ENCODE measurements at places on chromosomes 6 and 20.

GRCh38 chr20:38452880-38453624 is 17.9 kb upstream of the SNHG17 start:
- no peak for DNase-seq

GRCh38 chr6:150775415-150776203 is 89.9 kb upstream of the MTHFD1L start:
- no peak for DNase-seq

DNA sequence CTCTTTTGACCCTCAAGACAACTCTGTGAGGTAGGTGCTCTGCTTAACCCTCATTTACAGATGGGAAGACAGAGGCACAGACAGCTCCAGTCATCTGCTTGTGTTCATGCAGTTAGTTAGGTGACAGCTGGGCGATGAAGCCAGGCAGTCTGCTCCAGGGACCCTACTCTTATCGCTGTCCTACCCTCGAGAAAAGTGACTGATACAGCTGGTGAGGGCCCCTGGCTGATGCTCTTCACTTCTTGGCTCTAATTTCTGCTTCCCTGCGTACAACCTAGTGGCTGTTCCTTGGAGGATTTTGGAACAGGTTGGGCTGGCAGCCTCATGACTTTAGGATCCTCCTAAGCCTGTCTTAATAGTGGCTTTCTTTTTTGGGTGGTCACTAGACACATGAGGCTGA is 9.1 kb upstream of the TJAP1 start:
- no peak for DNase-seq

DNA sequence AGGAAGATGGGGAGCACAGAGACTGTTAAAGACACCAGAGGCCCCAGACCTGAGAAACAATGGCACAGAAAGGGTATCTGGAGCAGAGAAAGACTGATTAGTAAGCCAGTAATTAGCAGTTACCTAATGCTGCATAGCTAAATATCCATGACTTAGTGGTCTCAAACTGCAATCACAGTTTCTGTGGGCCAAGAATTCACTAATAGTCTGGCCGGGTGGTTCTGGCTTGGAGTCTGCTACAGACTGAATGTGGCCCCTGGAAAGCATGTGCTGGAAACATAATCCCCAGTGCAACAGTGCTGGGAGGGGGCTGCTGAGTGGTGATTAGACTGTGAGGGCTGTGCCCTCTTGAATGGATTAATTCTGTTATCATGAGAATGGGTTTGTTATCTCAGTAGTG is 54.1 kb upstream of the VSX1 start:
- no peak for DNase-seq

DNA sequence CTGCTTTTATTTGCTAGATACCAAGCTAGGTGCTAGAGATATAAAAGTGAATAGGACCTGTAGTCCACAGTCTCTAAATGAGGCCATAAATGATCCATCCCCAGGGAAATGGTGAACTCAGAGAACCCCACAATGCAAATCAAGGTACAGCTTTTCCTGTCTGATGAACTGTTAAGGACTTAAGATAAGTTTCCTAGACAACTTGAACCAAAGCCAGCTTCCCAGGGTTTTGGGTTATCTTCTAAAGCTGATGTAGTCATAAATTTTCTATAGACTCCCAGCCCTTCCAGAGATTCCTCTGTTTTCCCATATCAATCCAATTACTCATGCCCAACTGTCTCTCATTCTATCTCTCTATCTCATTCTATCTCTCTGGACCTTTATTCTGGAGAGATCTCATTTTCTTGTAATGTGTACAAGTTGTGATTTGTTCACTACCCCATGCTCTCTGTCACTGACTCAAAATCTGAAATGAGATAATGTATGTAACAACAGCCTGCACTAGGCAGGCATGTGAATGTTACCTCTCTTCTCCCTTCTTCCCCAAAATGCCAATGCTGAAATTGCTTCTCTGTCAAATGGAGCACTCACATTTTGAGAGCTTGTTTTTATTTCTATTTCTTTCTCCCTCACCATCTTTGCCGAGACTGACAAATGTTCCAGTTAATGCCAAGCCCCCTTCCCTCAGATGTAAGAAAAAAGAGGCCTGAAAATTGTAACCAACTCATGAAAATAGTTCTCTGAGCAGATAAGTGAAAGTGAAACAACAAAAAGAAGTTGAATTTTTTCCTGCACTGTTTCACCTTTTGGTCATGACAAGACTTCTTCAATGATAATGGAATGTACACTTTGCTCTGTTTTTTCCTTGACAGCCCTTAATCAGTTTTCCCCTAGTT is 279.9 kb downstream of the SLC35F1 start:
- DNase-seq: no peak

DNA sequence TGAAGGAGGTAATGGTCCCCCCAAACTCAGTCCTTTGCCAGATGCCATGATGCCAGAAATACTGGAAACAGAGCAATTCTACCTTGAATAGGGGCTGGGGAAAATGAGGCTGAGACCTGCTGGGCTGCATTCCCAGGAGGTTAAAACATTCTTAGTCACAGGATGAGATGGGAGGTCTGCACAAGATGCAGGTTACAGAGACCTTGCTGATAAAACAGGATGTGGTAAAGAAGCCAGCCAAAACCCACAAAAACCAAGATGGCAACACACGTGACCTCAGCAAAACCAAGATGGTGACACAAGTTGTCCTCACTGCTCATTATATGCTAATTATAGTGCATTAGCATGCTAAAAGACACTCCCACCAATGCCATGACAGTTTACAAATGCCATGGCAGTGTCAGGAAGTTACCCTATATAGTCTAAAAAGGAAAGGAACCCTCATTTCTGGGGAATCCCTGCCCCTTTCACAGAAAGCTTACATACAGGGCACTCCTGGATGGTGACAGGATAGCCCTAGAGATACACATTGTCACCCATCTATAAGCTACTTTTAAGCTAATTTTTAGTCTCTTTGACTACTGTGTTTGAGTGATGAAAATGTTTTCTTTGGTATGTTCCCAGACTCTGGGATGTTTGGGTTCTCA is 979.7 kb downstream of the TBC1D32 start:
- peak; percentile 25 for DNase-seq

- DNase-seq: peak; percentile 92
These were observed 412.7 kb downstream of the GRIK2 start for GRCh38 chr6:101806241-101806640.

DNA sequence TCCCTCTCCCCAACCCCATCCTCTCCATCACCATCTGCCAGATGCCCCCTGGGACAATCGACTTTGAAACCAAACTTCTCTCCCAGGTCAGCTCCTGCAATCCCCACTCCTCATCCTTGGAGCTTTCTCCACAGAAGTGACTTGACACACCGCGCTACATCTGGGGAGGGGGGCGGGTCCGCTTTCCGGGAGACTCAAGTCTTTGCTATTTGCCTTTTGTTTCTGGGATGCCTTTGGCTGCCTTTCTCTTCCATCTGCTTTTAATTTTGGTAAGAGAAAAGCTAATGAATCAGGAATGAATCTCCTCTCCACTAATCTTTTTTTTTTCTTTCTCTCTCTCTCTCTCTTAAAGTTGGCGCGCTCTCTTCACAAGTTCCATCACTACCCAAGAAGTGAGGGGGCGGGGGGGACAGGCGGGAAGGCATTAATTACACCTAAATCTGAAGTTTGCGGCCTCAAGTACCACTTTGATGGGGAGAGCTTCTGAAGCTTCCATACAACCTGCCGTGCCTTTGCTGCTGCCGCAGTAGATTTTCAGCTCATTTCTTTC is 664 bp upstream of the TPBG start:
- DNase-seq: peak; percentile 89

- DNase-seq: no peak
These were observed 33.4 kb downstream of the DHX35 start for GRCh38 chr20:38995536-38996044.

DNA sequence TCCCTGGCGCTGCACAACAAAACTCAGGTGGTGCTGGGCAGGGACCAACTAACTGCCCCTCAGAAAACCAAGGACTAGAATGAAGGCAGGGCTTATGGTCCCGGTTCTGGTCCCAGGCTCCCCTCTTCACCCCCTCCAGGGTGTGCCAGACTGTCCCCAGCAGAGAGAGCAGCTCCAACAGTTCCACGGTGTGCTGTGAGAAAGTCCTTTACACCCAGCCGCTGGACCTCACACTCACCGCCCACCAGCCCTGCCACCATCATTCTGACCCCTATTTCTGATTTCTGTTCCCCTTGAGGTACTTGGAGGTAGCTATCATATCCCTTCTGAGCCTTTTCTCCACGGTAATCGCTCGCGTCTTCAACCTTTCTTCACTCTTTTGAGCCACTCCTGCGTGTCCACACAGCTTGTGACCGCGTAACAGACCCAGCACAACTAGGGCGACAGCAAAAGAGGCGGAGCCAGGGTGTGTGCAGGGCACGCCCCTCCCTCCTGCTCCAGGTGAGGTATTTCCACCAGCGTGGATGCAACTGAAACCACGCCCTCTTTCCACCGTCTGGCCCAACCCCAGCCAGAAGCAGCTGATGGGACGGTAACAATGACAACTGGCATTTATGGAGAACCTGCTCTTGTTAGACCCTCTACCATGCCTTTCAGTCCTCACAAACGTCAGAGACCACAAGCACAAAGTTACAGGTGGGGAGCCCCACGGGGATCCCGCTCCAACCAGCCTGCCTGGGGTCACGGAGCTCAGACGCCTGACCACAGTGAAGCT is 2.3 kb downstream of the PXDC1 start:
- DNase-seq: no peak

DNA sequence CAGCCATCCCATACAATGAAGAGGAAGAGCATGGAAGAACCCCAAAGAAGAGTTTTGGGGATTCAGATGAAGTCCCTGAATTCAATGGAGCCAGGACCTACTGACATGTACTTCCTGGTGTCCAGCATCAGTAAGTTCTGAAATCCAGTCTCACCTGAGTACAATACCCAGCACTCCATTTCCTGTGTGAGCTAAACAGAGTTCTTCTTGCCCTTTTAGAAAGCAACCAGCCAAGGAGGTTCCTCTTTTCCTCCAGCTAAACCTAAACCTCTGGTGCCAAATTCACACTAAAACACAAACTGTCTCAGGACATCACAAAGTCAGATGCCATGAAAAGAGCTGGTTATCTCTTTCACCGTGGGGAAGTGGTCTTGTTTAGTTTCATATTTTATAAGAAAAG is 71.5 kb downstream of the PKHD1 start:
- no peak for DNase-seq

DNA sequence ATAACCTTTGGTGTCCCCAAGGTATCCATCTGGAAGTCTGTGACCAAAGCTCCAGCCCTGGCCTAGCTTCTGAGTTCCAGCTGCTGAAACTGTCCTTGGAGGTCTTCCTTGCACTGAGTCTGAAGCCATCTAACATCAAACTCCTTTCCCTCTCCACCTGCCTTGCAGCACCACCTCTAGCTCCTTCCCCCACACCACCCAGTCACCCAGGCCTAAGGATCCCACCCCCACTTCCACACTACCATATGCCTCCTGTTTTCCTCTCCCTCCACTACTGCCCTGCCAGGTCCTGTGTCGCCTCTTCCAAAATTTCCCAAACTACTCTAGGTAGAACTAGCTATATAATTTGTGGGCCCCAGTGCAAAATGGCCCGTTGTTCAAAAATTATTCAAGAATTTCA is 10.8 kb upstream of the MATN4 start:
- DNase-seq: no peak

DNA sequence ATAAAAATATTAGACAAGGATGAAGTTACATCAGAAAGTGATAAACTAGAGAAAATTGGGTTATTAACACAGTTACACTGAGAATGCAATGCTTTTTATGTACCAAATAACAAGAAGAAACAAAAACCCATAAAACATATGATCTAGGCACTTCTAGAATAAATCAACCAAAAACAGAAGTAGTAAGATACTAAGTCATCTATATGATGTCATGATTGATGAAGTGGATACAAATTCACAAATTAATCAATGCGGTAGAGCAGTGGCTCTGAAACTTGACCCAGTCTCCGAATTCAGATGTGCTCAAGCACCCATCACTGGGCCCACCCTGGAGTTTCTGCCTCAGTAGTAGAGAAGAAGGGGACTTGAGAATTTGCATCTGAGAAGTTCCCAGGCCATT is 112.1 kb upstream of the SSTR4 start:
- DNase-seq: no peak

DNA sequence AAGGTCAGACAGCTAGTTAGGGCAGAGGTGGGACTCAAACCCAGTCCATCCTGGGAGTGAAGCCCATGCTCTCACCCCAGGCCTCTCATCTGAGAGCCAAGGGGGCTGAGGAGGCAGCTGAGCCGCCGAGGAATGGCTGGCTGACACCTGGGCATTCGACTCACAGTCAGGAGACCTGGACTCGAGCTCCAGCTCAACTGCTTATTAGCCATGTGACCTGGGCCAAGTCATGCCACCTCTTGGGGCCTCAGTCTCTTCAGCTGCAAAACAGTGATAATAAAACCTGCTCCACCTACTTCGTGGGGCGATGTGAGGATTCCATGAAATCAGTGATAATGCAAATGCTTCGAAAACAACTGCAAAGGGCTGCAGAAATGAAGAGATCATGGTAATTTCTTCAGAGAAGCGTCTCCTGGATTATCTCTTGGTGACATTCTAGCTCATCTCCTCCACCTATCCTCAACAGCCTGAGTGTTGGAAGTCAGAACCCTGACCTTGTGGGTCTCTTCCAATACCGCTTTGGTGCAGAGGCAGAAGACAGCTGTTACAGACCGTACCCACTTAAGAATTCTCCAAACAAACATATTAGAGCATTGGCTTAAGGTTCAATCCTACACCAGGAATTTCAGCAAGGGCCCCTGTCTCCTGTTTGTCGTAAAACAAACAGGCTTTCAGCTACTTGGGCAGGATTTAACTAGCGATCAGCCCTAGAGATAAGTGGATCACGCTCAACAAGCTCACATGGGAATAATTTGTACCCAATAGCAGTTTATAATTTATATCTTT is 60.0 kb upstream of the PIM1 start:
- DNase-seq: no peak

- no peak for DNase-seq
These were observed at the start of gene B3GAT2 for GRCh38 chr6:70956451-70957283. TSS of gene B3GAT2 (minus strand) at chr6:70957060. CDS start at chr6:70956429, 631 bp downstream.

GRCh38 chr6:119541132-119541905 is 191.8 kb upstream of the MAN1A1 start:
- DNase-seq: peak; percentile 99

DNA sequence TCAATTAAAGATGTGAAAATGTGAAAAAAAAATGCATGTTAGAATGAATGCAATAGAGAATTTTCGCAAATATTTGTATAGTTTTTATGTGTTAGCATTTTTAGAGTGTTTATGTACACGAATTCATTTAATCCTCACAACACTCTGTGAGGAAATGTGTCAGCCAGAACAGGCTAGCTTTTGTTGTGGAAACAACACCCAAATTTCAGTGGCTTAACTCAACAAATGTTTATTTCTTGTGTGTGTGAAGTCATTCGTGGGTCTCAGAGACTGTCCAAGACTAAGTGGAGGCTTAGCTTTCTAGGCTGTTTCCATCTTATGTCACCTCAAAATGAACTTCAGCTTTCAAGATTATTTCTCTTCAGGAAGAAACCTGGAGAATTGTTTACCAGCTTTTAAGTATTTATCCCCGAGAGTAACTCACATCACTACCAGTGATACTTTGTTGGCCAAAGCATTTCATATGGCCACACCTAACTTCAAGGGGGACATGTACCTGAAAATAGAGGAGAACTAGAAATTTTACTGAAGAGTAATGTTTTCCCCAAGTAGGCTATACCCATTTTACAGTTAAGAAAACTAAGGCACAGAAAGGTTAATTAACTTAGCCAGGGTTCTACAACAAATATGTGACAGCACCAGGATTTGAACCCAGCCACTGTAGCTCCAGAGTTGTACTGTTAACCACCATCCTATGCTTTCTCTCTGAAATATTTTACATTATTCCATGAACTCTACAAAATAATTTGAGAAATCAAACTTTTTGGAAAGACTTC is 306.1 kb downstream of the QKI start:
- DNase-seq: no peak

GRCh38 chr6:760982-761955 is 68.3 kb upstream of the EXOC2 start:
- DNase-seq: no peak

- no peak for DNase-seq
These were observed 6.1 kb upstream of the DLL1 start for GRCh38 chr6:170296746-170297575.

Measured in HS-5 (cell line).